ENCODE measurements at places on chromosomes 13 and 19. TPM values are rescaled to one million over a fixed set of nuclear protein-coding genes. Genes with fewer than 3 reads are reported as not detected.
A peak's percentile ranks its signal among the peaks of the same experiment; 100 is the strongest.

DNA sequence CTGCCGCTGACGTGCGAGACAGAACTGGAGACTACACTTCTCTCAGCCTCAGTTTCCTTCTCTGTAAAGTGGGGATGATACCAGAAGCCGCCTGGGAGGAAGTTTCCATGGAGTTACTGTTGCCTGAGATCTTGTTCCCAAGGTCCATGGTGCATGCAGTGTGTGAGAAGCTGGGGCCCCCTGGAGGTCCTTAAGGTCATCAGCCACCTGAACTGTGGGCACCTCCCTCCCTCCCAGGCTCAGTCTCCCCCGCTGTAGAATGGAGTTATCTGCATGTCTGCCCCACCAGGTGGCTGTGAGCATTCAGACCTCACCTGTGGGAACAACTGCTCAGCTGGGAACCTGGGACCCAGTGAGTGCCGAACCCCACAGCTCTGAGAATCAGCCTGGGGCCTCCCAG is 2.7 kb downstream of the CRX start:
- DNase-seq = no peak

PTGER1 gene
- total RNA-seq = 0.36 TPM

DNA sequence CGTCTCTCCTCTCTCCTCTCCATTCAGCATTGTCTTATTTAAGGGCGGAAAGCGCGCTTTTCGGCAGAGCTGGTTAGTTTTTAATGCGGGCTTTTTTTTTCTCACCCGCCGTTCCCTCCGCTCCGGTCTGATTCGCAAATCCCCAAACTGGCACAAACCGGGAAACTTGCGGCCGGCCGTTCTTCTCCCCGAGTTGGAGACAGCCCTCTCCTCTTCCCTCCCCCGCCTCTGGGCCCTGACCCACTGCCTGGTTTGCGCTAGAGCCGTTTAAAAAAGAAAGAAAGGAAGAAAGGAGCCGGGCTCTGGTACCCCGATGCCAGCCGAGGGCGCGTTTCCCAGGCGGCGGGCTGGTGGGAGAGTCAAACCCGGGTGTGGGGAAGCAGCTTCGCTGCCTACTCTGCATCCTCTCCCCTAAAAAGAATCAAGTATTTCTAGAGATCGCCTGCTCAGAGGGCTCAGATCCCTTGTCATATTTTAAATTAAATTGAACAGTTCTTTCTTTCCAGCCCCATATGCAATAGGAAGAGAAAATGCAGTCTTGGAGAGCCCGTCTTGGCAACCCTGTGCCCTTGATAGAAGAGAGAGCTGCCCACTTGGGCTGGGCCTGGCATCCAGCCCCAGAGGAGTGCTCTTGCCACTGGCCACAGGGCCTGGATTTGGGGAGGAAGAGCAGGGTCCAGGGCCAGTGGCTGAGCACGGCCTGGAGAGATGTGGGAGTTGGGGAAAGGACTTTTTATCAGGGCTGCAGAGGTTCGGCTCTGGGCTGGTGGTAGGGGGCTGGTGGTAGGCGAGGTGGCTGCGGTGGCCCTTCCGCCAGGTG is 19.0 kb downstream of the NFIX start:
- DNase-seq = no peak

DNA sequence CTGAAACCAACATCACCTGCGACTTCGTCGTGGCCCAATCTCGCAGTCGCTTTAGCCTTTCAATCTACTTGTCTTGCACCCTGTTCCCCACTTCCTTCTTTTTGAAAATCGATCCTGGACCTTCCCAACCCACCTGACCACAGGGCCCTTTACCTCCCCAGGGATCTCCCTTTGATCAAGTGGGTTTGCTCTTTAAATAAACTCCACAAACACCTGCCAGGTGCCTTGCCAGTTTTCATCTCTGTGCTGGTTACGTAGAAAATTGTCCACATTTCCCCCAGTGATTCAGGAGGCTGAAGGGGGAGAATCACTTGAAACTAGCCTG is 14.5 kb upstream of the RAB20 start:
- DNase-seq = no peak

BEST2 gene
- not detected for total RNA-seq

GRK1 gene
- not detected for total RNA-seq

GRCh38 chr13:51907040-51907732 is 45.4 kb downstream of the CCDC70 start:
- no peak for DNase-seq

- no peak for DNase-seq
Observed at GRCh38 chr13:94254737-94255136, 224.7 kb downstream of the DCT start.

RASGRP4 gene
- total RNA-seq = 0.31 TPM

TNFSF13B gene
- 11.8 TPM for total RNA-seq

FRY gene
- 1.4 TPM for total RNA-seq

FXYD5 gene
- total RNA-seq = 353 TPM

PPM1N gene
- 6.1 TPM for total RNA-seq

- no peak for DNase-seq
Observed at GRCh38 chr13:45473627-45474026, 8.9 kb downstream of the COG3 start.

DNA sequence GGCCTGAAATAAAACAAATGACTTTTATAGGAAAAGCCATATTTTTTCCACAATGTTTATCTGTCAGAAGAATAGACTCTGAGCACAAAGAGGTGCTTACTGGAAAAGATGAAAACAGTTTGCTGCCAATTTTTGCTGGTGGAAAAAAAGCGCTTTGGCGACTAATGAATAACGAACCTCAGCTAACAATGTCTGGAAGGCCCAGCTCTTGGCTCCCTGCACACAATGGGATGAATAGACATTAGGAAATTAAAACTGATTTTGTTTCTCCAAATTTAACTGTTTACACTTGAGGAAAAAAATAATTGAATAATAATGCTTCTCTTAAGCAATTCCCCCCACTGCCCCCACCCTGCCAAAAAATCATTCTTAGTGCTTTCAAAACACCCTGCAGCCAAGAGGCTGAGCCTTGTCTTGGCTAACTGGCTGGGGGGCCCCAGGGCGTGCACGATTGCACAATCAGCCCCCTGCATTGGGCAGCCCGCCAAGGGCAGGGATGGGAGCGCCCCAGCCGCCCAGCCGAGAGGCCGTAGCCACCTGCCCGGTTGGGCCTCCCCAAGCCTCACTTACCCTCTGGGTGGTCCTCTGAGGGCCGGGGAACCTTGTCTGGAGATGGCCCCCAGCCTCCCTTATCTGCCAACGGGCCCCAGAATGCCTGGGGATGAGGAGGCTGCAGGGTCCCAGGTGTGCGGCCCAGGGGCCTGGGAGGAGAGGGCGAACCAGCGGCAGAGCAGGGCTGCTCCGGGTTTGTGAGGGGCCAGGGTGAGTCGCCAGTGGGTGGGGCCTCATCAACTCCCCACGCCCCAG is 16.8 kb downstream of the CEBPG start:
- DNase-seq = no peak

GRCh38 chr13:28056970-28057712 is 43.2 kb downstream of the FLT3 start:
- DNase-seq = no peak

DNA sequence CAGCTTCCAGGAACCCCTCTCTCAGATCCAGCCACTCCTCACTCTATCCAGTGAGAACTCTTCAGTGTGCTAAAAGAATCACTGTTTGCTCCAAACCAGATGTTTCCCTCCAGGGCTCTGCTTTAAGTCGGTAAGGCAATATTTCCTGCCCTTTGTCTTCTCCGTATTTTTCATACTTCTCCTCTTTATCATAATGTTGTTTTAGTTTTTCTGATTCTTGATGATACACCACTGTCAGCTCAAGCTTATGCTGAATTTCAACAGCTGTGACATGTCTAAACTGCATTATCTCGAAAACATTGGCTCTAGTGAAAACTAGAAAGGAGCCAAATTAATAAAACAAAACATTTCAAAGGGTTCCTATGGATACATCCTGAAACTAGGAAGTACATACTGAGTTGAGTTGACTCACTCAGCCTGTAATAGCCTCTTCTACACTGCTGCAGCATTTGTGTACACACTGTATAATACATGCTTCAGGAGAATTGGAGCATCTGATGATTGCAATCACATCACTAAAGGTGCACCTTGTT is 39.8 kb downstream of the GPR180 start:
- DNase-seq = no peak

DNA sequence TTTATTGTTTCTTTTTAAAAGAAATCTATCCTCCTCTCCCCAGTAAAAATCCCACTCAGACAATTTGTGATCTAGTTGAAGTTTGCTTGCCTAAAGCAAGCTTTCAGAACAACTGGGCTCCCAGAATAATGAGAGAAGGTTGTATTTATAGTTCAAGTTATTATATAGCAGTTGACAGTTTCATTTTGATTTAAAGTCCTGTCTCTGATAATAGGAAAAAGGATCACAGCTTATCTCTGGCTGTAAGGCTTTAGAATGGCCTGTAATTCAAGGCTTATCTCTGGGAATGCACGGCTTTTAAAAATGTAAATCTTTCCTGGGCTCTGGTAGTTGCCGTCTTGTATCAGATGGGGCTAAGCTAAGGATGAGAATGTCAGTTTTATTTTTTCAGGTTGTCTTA is 123.3 kb upstream of the TMTC4 start:
- DNase-seq = no peak

GRCh38 chr19:11399667-11400066 is 15.6 kb upstream of the EPOR start:
- DNase-seq = no peak

DNA sequence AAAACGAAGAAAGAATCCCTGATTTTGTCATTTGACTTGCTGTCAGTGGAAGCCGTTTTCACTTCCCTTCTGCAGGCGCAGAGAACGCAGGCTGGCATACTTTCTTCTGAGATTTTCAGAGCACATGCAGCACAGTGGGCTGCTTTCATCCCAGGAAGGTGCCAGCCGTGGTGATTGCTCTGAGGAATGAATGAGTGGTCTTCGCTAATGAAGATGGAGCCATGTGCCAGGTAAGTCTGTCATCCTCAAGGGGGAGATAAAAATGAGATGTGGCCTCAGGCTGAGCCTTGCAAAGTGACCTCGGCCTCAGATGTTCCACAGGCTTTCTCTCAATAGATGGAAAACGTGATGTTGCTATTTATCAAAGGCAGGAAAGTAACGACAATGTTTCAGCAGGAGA is 94.6 kb upstream of the FARP1 start:
- DNase-seq = no peak

GRCh38 chr13:109703250-109703649 is 83.1 kb downstream of the IRS2 start:
- DNase-seq = no peak

GRCh38 chr19:23787106-23787505 is 28.4 kb upstream of the ZNF681 start:
- no peak for DNase-seq

IL12RB1 gene
- 56.4 TPM for total RNA-seq

ZNF776 gene
- 27.9 TPM for total RNA-seq

- peak; percentile 76 for DNase-seq
Observed at GRCh38 chr19:49142866-49143335, 12.3 kb downstream of the HRC start.

DNA sequence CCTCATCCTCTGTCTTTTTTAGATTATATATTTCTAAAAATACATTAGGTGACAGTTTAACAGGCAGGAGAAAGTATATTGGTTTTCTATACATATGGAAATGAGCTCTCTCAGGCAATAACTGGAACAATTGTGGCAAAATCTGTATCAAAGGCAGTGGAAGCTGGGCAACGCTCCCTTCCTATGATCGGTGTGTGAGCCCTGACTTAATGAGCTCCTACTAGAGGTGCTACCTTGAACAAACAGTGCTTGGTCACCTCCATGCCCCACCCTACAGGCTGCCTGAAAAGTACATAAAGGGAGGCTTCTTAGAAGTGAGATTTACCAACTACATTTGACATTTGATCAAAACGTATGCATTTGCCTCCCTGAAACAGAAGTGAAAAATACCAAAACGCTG is 185.3 kb downstream of the EFNB2 start:
- no peak for DNase-seq

GRCh38 chr13:51590971-51591627 is 6.8 kb downstream of the WDFY2 start:
- DNase-seq = no peak

HSD11B1L gene
- total RNA-seq = 2.2 TPM

FAM216B gene
- not detected for total RNA-seq
